Prostate gland (tissue), 2 donors: ENCODE measurements at places on chromosomes 1 and 21.
A peak's percentile ranks its signal among the peaks of the same experiment; 100 is the strongest.

DNA sequence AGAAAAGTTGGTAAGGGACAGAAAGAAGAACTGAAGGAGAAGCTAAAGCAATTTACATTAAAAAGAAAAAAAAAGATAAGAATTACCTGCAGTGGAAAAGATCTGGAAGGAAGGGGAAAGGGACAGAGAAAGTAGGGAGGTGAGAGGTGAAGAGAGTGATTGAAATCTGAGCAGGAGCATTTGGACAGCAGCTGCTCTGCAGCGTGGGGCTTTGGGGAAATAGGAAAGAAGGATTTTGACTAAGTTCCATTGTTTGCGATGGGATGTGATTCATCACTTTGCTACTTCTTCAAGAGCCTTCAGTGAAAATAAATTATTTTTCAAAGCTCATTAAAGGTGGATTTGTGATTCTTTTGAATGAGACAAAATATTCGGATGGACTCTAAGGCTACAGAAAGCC lies 26.1 kb upstream of the NMNAT2 start:
- no peak for DNase-seq

DNA sequence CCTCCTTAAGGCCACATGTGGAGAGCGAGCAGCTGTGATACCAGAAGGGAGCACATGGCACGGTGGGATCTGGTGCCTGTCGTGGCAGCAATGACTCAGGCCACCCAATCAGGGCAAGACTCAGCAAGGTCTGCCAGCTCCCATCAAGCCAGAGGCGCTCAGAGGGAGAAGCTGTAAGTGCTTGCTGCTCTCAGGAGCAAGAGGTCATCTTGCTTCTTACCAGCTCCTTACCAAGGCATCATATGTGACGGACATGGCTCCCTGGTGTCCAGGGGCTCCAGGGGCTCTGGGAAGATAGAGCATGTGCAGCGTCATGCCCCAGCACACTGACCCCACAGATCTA lies 72.9 kb downstream of the ITPKB start:
- no peak for DNase-seq

DNA sequence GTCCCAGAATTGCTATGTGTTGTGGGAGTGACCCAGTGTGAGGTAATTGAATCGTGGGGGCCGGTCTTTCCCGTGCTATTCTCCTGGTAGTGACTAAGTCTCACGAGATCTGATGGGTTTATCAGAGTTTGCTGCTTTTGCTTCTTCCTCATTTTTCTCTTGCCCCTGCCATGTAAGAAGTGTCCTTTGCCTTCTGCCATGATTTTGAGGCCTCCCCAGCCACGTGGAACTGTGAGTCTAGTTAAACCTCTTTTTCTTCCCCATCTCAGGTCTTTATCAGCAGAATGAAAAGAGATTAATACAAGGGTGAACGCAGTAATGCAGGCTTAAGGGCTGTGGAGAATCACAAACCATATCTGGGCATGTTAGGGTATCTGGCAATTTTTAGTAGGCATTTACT lies 624.0 kb downstream of the USP25 start:
- DNase-seq = no peak

DNA sequence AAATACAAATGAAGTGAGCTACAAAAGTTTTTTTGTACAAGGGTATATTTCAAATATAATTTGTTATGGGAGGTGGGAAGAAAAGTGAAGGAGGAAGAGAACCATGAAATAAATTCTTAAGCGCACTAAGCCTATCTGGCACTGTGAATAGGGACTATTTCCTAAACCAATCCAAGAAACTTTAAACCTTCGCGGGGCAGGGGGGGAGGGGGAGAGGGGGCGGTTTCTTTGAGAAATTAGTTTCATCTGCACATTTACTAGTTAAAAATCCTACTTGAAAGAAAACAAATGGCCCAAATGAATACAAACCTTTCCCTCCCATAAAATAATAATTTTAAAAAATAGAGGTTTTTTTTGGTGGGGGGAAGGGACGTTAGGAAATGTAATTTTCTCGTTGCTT lies 364 bp downstream of the GOLPH3L start:
- no peak for DNase-seq

- DNase-seq = no peak
Observed at GRCh38 chr1:27001570-27002360, 8.3 kb downstream of the TRNP1 start.

- DNase-seq = no peak
Observed at GRCh38 chr1:235835226-235835625, 31.5 kb downstream of the LYST start.

DNA sequence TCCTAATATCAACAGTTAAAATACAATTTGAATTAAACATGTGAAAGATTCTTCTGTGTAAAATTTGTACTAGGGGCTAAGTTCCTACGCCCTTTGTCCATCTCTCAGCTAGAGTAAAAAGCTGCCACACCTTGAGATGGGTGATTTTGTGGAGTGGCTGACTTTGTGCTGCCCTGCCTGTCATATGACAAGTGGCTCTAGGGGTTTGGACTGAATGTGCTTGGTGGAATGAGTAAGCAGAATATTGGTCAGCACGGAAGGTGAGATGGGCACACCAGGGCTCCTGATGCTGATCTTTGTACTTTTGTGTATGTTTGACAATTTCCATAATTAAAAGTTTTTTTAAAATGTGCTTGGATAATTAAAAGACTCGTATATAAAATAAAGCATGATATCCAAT lies 133.6 kb upstream of the SLC45A1 start:
- no peak for DNase-seq

DNA sequence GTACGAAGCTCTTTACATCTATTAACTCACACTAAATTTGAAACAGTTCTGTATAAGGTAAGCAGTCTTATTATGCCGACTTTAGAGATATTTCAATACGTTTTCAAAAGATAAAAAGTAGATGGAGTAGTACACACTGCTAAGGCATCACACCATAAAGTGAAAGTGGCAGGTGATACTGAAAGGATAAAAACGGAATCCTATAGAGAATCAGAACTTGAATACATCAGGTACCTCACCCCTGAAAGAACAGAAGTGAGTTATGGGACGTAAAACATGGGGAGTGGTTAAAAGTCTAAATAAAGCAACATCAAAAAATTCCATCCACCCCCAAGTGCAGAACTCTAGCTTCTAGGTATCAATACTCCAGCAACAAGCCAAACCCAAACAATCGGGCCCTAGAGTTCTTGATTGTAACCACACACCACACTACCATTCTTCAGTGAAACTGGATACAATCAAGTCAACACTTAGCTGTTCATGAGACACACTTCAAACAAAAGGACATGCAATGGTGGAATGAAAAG lies 142.6 kb downstream of the SMYD3 start:
- DNase-seq = no peak

- peak; percentile 61 for DNase-seq
Observed at GRCh38 chr1:42913426-42914091, 45.1 kb downstream of the SLC2A1 start.

DNA sequence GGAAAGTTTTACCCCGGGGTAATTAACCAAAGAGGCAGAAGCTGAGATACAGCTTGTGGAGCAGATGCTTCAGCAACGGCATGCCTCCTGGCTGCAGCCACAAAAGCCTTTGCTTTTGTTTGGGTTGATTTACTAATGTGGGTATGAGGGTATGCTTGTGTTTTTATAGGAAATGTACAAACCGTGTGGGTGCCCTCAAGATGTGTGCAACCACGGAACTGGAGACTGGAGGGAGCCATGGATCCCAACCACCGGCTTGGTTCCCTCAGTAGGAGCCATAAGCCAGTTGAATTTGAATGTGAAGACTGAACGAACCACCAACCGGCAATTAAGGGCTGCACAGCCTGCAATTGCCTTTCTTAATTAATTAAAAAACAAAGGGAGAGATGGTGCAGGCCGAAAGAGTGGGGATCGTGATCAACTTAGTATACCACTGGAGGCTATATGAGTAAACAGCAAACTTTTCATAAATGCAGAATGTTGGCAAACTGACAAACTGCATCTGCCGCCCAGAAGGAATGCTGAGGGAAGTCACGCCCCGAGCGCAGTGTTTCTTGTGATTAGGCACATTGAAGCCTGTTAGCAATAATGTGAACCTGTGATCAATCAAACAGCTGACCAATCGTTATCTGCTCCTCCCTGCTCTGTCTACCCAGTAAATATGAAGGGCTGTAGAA lies 104.1 kb downstream of the DISP1 start:
- no peak for DNase-seq

DNA sequence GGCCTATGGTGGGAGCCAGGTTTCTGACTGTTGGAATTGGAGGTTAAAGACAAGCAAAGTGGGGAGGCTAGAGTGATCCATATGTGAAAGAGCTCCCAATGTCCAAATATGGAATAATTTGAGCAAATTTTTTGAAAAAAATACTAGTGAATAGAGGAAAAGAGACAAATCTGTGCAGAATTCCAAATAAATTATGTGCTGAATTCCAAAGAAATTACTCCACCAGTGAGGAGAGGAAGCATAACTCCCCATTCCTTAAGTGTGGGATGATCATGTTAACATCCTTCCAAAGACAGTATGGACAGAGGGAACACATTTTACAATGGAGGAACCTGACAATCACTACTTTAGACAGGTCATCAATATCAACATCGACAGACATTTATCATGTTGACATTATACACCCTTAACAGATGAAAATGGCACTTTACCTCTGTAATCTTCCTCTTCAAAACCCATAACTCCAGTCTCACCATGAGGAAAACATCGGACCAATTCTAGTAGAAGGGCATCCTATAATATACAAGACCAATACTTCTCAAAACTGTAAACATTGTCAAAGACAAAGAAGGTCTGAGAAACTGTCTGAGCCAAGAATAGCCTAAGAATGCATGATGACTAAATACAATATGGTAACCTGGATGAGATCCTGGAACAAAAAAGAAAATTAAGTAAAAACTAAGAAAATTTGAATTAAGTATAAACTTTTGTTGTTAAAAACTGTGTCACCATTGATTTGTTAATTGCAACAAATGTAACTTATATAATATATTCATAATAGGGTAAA lies 71.5 kb upstream of the RGS4 start:
- DNase-seq = no peak

GRCh38 chr1:159197561-159198557 lies 6.8 kb upstream of the ACKR1 start:
- DNase-seq = peak; percentile 62
